ENCODE measurements at places on chromosomes 7 and 10.

DNA sequence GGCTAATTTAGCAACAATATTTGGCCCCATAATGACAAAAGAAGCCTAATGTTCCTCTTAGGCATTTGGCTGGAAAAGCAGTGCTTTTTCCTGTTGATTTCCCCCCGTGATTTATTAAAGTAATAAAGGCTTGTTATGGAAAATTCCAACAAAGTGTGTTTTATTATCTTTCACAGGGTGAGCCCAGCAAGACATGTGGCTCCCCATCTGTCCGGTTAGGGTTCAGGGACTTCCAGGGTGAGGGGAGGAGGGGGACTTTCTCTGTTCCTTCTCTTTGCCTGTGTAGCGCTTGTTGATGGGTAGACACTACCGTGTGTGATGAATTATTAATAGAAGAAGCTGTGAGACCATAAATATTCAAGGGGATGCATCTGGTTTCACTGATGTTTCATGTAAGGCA, 39.0 kb downstream of the HTR5A start:
- no peak for DNase-seq

DNA sequence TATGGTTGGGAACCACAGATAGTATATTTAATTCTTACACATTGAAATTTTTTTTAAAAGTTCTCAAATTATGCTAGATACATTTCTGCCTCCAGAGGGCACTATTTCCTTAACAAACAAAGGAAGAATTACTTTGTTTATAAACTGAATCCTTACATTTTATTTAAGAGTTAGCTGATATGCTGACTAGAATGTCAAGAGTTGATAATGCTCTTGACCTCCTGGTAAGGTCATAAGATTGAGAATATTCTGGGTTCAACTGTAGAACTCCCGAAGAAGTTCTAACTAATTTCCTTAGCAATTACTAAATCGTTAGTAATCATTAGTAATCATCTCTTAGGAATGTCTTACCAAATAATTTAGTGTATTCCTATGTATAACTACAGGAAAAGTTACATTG, 95.3 kb upstream of the CYP26C1 start:
- no peak for DNase-seq

- DNase-seq: no peak
Observed at GRCh38 chr10:44853148-44853734, 57.9 kb upstream of the TMEM72 start.

DNA sequence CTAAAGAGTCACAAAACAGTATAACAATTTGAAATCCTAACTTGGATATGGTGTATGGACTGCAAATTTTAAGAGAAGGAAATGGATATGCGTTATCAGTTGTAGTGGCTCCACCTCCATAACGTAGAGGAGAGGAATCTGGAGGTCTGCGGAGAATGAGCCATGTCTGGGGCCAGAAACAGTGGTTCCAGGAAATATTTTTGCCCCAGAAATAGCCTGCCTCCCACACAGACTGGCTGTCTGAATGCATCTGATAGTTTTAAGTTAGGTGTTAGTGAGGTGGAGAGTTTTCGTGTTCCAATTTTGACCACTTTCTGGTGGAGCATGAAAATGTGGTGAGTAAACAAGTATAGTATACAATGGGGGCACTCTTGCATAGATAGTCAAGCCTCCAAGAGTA, 1.6 kb downstream of the PHTF2 start:
- DNase-seq: no peak

All from globus pallidus (tissue), 1 donor.